NCI-H1092 (cell line): ENCODE measurements at places on chromosomes 3 and 15.

- DNase-seq = no peak
These were observed 13.9 kb upstream of the HES1 start for GRCh38 chr3:194121891-194122631.

GRCh38 chr3:49257187-49257586 lies 19.8 kb downstream of the C3orf62 start:
- DNase-seq = no peak

- no peak for DNase-seq
These were observed 20.9 kb downstream of the IL12A start for GRCh38 chr3:160009525-160009924.

DNA sequence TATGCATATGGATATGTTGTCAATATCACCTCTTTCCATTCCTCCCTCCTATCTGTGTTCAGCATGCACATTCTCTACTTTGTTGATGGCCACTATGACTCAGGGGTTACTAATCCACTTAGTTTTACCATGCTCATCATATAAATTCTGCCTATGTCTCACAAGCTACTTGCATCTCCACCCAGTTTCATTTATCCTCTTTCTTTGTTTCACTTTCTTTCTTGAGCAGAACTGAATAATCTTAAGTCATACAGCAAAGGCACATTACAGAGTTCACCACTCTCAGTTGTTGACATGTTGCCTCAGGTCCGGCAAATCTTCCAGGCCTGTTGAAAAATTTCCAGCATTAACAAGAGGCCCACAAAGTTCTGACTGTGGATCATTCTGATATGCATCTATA lies 71.5 kb downstream of the SSR3 start:
- DNase-seq = no peak

DNA sequence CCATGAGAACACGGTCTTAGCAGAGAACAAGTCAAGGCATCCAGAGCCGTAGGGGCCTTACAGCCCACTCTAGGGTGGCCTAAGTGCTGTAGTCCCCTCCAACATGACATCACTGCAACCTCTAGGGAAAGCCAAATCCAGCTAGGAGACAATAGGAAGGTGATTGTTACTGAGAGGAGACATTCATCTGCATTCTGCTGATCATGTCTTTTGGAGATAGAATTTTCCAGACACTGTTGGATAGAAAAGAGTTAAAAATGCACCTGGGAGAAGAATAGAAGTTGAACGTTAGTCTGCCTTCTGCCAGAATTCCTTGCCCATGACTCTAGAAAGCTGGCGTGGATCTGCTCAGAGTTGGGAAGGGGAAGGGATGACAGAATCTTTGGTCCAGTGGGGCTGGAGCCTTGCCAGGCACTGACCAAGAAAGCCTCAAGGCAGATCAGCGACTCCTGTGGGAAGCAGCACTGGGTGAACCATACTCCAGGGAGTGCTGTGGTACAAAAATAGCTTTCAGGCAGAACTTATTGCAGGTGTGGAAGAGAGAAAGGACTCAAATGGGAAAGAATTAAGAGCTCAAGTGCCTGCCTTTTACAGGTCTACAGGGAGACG lies 44.8 kb upstream of the RAF1 start:
- no peak for DNase-seq

DNA sequence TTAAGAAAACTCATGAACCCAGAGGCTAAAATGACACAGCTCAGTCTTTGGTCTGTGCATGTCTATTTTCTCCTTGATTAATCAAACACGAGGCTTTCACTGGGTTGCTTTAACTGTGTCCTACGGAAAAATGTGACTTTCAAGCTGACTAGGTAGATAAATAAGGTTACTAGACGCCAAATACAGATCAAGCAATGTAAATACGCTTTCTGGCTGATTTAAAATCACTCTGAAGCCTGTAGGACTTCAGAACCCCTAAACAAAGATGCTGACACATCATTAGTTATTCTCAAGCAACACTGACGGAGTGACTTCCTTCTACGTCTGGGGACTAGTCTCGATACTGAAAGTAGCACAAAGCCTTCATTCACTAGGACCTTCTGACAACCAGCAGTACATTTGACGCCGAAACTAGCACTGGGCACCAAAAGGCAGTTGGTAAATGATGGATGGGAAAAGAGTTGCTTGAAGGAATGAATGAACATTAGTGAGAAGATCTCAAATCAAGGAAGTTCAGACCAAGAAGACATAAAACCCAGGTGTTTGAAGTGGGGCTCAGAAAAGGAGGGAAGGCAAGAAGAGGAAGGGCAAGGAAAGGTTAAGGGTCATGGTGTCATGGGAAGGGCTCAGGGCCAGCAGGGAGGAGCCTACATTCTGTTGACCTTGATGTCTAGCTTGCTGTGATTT lies 67.1 kb upstream of the CDV3 start:
- DNase-seq = no peak

DNA sequence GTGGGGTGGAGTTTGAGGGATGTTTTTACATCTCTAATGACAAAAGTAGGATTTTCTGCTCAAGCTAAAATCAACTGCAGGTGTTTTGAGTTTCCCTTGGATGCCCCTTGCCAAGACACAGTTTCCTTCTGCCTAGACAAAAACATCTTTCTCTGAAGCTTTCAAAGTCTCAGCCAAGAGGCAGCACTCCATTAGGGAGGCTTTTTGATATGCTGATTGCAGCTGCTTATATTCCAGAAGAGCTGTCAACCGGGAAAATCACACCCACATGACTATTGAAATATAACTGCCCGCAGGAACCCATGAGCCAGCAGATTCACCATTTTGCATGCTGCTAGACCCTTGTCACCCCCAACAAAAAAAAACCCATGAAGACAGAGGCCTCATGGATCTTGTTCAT lies 27.5 kb upstream of the ZNF148 start:
- no peak for DNase-seq

DNA sequence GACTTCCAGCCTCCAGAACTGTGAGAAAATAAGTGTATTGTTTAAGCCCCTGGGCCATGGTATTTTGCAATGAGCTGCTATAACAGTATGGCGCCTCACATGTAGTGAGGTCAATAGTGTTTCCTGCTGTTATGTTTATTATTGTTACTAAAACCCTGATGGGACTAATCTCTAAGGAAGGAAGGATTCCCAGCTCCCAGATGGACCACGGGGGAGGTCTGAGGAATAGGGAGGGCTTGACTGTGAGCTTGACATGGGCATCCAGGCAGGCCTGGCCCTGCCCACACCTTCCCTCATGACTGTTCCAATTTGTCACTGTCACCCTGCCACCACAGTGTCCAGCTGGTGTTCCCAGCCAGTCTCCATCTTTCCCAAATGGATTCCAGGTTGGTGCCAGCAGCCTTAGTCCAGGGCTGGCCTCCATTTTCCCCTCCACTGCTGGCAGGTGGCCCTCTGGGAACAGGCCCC lies 14.5 kb upstream of the SLC41A3 start:
- no peak for DNase-seq

DNA sequence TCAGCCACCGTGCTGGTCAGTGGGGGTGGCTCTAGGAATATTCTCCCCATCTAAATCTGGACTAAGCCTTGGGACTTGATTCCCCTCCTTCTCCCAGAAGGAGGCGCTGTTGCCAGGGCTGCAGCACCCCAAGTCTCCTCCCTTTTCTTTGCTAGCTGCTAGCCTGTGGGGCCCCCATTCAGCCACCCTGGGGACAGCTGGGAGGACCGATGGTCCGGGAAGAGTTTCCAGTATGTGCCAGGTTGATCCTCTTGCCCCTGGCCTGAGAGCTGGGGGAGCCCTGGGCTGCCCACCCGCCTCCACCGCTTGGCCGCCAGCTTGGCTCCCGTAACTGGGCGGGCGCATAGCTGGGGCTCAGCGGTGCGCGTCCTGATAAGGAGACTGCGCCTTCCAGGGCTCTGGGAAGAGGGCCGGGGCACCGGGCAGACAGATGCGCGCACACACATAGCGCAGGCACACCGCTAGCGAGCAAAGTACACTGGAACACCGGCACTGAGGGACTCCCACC lies 4.2 kb downstream of the SMAD6 start:
- no peak for DNase-seq

GRCh38 chr3:48983096-48983495 lies 6.9 kb upstream of the P4HTM start:
- no peak for DNase-seq

DNA sequence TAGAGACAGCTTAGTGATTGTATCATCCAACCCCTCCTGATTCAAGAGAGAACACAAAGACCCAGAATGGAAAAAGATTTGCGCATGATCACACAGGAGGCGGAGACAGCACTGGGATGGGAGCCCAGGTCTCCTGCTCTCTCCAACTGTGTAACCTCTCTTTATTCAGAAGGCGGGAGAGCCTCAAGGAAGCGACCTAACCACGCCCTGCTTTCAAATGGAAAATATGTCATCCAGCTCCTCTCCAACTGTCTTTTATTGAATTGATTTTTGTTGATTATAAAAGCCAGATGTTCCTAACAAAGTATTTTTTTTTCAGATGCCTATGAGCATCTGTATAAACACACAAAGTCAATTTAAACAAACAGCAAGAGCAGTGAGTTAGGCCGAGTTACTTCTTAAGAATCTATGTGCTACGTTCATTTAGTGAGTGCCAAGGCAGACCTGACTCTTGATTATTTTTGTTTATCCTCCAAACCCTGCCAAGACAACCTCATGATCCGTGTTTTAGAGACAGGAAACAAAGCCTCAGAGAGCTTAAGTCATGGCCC lies 74.5 kb downstream of the BFSP2 start:
- DNase-seq = no peak

DNA sequence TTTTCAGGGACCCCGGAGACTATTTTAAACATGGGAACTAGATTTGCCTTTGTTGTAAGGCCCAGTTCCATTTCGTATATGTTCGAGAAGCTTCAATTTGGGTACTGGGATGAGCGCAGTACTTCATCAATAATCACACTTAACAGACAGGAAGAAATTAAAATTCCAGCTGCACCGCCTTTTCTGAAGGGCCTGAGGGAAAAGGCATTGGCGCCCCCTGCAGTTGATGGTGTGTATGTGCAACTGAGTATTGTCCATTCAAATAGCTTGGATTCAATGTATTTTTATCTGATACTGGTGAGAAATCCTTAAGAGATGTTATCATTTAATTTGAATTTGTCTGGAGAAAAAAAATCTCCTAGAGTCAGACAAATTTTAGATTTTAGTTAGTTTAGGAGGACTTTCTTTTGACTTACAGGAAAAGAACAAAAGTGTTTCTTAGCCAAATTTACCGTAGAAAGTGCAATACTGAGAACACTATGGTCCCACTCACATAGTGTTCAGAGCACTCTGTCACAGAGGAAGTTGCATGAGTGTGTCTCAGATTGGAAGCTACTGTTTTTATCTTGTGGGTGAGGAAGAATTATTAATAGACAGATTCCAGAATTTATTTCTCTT lies 5.4 kb upstream of the ALDH1A2 start:
- DNase-seq = no peak

DNA sequence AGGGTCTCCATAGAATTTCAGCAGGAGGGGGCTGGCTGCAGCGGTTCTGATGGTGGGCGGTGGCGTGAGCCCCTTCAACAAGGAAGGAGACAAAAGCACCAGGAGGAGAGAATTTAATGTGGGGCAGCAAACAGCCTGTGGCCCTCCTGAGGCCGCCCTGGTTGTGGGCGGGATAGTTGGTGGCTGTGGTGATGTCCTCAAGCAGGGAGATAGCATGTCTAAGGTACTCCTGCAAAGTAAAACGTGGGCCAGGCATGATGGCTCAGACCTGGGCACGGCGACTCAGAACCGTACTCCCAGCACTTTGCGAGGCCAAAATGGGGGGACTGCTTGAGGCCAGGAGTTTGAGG lies 94.0 kb downstream of the LRRK1 start:
- no peak for DNase-seq

GRCh38 chr3:130470126-130470525 lies 46.9 kb upstream of the COL6A6 start:
- no peak for DNase-seq

GRCh38 chr3:127819086-127819485 lies 3.2 kb downstream of the MGLL start:
- no peak for DNase-seq
